ENCODE measurements at places on chromosomes 2 and 18.

GRCh38 chr2:235433860-235434259 lies 60.0 kb upstream of the AGAP1 start:
- DNase-seq, result peak; percentile 34

DNA sequence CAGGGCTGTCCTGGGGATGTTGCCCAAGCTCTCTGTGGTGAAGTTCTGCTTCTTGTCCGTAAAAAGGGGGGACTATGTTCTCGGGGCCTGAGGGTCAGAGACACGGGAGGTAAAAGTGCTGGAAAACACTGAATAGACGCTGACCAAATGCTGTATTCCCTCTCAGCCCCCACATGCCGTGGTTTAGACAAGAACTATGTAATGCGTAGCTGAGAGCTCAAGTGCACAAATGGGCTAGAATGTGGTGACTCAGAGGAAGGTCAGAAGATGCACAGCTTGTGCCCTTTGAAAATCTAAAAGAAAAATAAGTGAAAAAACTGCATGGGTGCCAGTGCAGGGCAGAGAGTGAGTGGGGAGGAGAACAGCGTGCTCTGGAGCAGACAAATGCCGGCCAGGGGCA lies 80.3 kb upstream of the MAP4K4 start:
- peak; percentile 13 for DNase-seq

- DNase-seq, result peak; percentile 58
Measured at GRCh38 chr2:38528008-38528442, 74.7 kb downstream of the HNRNPLL start.

- DNase-seq, result no peak
Measured at GRCh38 chr18:8769509-8770095, 64.2 kb downstream of the MTCL1 start.

- peak; percentile 74 for DNase-seq
Measured at GRCh38 chr18:12608301-12608700, 49.6 kb downstream of the SPIRE1 start.

GRCh38 chr18:68667121-68667520 lies 47.8 kb downstream of the TMX3 start:
- peak; percentile 76 for DNase-seq

DNA sequence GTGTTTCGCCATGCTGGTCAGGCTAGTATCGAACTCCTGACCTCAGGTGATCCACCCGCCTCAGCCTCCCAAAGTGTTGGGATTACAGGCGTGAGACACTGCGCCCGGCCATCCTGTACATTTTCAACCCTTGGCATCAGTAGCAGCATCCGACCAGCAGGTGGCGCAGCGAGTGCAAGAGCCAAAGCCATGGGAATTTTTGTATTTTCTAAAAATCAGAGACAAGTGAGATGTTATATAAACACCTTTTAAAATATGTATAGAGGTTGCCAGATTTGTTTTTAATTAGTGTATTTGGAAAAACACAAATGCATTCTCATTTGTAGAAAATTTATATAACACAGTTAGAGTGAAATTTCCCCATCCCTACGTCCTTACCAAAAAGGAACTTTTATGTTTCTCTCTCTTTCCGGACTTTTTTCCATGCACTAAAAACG lies 36.8 kb downstream of the MOGAT1 start:
- DNase-seq, result peak; percentile 80

DNA sequence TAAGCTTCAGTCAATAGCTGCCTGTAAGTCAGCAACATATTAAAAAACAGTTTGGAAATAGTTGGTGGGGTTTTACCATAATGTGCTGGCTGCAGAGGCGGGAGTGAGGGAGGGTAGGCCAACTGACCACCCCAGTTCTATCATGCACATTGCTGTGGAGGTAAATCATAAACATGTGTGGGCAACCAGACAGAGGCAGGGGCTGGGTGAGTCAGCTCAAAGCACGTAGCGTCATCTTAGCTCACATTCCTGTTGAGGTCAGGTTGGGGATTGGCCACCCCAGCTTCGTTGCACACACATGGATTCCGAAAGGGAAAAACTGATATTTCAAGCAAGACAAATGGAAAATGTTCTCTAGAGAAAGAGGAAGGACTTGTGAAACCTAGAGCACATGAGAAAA lies 19.5 kb downstream of the GPR45 start:
- peak; percentile 78 for DNase-seq

GRCh38 chr18:47709556-47709955 lies 220.9 kb downstream of the SMAD2 start:
- no peak for DNase-seq

DNA sequence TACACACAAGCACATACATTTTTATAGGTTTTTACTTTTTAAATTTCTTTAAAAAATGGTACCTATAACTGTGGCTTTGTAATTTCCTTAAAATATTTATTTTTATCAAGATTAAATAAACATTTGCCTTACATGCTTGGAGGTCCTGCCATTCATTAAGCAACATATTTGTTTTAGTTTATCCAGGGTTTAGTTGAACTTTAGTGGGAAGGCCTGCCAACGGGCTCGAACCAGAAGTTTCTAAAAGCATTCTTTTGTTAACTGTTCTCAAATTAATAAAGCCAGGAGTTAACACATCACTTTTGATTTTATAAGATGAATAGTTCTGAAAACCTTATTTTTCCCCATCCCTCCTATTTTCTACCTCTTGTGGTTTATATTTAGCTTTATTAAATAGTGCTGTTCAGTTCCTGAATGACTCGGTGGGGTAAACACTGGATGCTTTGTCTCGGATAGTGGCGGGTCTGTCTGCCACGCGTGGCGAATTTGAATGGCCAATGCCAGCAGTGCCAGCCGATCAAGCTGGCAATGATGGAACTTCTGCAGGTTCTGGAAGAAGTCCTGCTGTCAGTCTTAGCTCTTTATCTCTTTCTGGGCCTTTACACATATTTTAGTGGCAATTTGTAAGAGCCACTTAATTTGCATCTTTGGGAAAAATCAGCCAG lies 32.2 kb downstream of the SH3YL1 start:
- no peak for DNase-seq

- no peak for DNase-seq
Measured at GRCh38 chr2:126107883-126108282, 548.1 kb upstream of the GYPC start.

- no peak for DNase-seq
Measured at GRCh38 chr2:77602771-77603170, 80.6 kb upstream of the LRRTM4 start.

DNA sequence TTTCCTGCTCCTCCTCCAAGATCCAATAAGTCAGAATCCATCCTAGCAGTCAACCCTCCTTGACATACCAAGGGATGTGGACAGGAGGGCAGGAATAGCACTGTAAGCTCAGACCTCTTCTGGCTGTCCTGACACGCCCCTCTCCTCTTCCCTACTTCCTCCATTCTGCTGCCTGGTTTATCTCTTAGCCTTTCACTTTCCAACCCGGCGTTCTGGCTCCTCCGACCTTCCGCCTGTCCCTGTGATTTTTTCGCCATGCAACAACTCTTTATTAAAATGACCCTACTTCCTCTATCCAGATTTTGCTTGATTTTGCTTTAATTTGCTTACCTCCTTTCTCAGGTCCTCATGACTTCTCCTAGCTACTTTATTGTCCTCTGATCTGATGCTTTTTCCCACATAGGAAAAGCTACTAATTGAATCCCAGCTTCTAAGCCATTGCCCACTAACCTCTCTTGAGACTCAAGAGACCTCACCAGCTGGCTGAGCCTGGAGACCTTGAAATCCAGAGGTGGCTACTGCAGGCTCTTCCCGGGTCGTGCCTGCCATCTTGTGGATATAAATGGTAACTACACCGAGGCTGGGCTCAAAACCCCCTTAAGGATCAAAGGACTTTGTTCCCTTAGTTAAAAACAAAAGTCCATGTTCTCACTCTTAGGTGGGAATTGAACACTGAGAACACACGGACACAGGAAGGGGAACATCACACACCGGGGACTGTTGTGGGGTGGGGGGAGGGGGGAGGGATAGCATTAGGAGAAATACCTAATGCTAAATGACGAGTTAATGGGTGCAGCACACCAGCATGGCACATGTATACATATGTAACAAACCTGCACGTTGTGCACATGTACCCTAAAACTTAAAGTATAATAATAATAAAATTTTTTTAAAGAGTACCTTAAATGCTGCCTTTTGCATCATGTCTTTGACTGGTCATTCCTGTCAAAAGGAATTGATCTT lies 139.4 kb downstream of the AKAIN1 start:
- peak; percentile 51 for DNase-seq

GRCh38 chr2:170371231-170371998 lies 193.5 kb downstream of the MYO3B start:
- no peak for DNase-seq

GRCh38 chr2:51510303-51510702 lies 478.4 kb upstream of the NRXN1 start:
- no peak for DNase-seq

- no peak for DNase-seq
Measured at GRCh38 chr2:223221139-223221835, 169.3 kb downstream of the KCNE4 start.

DNA sequence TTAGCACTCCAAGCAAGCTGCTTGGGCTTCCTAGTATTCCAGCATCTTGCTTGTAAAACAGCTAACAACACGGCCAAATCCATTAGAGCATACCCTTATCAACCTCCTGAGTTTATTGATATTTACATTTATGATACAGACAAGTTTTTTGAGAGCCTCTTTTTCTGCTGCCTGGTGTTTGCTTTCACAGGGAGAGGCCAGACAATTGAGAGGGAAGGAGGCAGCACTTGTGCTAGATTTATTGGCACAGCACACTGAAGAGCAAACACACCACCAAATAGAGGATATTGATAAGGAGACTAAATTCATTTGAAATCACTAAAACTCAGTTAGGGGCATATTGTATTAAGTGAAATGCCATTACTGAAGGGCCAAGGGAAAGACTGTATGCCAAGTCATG lies 1142.3 kb upstream of the FANCL start:
- DNase-seq, result no peak

DNA sequence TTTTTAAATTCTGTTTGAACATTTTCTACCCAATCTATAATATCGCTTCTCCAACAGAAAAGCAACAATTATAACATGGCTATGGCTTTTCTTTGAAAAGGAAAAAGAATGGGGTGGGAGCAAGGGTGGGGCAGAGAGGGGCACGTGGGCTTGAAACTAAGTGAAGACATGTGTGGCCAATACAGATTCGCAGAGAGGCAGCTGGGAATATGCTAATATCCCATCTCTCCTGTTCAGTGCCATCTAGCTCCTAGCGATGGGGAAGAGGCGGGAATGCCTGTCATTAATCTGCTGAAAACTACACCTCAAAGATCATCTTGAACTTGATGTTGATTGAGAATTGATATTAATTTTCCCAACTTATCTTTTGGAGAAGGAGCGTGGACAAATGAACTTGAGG lies 65.5 kb upstream of the ITGA6 start:
- no peak for DNase-seq

DNA sequence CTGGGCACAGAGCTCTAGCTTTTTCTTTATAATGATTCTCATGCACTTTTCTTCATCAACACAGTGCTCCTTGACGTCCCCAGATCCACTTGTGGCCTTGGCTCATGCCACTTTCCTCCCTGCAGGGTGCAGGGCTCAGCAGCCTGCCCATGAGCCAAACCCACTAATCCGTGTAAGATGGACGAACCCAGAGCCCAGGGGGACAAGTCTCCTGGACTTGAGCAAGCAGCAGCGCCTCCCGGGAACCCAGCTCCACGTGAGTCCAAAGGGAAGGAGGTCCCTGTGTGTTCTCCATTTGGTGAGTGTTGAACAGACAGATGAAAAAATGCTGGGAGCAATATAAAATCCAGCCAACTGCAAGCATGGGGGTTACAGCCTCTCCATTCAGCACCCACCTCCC lies 470.6 kb upstream of the HS6ST1 start:
- no peak for DNase-seq

- DNase-seq, result peak; percentile 22
Measured at GRCh38 chr2:88831792-88832248, 140.3 kb downstream of the RPIA start.

GRCh38 chr2:68157002-68157401 lies 686 bp upstream of the PNO1 start:
- DNase-seq, result no peak

DNA sequence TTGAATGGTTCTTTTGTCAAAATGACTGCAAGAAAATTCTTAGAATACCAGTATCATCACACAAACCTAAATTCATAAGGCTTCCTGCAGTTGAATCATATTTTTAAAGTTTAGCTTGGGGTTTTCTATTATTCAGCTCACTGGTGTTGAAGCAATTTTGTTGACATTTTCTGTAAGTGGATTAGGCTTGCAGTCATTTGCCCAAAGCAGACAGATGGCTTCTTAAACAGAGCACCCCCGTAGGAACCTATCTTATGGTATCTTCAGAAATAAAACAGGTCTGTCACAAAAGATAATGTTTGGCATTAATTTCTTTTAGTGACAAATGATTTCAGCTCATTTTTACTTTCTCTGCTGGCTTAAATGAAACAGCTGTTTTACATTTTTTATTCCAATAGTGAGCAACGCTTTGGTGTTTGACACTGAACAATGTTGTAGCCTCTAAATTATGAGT lies 331.1 kb downstream of the PLCL1 start:
- peak; percentile 60 for DNase-seq

- peak; percentile 38 for DNase-seq
Measured at GRCh38 chr2:121519732-121520640, 10.7 kb upstream of the RNU4ATAC start.

DNA sequence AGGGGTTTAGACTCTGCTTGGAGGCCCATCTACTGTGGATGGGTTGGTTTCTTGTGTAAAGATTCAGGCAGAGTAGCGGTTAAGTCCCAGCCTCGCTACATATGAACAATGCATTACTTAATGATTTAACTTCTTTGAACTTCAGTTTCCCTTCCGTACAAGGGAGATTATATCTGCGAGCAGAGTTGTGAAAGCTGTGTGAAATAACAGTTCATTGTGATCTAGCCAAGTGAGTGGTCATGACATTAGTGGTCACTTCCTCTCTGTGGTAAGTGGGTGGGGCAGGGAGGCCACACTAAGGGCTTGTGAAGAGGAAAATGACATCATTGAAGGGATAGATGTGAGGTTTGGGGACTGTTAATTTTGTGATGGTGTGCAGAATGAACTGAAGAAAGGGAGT lies 14.1 kb upstream of the MEX3C start:
- DNase-seq, result peak; percentile 82

DNA sequence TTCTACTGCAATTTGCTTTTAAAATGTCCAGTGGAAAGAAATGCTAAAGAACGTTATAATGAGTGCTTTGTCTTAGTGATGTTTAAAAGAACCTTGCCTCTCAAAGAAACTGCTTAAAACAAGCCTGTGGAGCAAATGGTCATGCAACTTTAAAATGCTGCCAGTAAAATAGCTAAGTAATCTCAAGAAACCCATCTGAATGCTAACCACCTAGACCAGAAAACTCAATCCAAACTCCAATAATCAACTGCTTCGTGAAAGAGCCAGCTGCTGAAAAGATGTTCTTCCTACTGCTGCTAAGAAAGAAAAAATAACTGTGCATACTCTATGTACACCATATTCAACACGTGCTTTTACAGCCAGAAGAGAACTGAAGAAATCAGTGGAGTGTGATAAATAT lies 145.6 kb downstream of the PDE1A start:
- no peak for DNase-seq

Measured in fibroblast of the aortic adventitia (primary cell).